Pancreas (tissue), 10 donors: ENCODE measurements at places on chromosomes 6 and 20. TPM values are rescaled to one million over a fixed set of nuclear protein-coding genes. Genes with fewer than 3 reads are reported as not detected.

DNA sequence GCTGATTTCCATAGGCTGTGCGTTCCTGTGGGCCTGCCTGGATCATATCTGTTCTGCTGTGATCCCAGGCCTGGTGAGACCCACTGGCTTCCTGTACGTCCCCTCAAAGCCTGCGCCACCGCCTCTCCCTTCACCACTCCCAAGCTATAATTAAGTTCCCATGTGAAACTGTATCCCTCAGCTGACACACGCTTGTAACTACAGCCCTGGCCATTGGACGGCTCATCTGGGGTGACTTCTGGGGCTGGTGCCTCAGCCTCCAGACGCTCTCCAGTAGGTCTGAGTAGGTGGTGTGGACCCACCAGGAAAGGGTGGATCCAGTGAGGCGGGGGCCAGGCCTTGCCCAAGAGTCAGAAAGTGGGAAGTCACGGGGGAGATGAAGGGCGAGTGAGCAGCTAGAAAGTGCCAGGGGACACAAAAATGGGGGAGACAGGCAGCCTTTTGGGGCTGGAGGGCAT, 21.0 kb downstream of the PPARD start:
- no peaks in the 10 kb centered on the region for H3K36me3 ChIP-seq
- H3K27me3 ChIP-seq = no peaks in the 10 kb centered on the region
- no peak overlapping the region for H3K27ac ChIP-seq
- H3K4me1 ChIP-seq = peaks cover 9% of the 10 kb centered on the region
- no peak overlapping the region for H3K4me3 ChIP-seq

- DNase-seq = no peak
- no peaks in the 10 kb centered on the region for H3K4me1 ChIP-seq
- H3K36me3 ChIP-seq = no peaks in the 10 kb centered on the region
- H3K27ac ChIP-seq = no peak within 1 kb of the TSS
Observed at GRCh38 chr6:38715016-38715689, at the start of gene DNAH8. Gene DNAH8, plus strand, starts transcription at chr6:38715311. Its CDS starts 7,499 bp downstream, at chr6:38722810.

DNA sequence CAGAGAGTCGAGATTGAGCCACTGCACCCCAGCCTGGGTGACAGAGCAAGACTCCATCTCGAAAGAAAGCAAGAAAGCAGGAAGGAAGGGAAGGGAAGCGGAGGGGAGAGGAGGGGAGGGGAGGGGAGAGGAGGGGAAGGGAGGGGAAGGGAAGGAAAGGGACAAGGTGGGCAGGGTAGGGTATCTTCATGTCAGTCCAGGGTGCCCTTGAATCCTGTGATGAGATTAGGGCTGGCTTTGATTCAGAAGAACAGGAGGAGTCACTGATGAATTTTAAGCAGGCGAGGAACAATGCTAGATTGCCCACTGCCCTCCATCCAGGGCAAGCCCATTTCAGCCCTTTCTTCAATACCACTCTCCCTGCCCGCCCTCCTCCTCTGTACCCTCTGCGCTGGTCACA, 35.0 kb upstream of the EPB41L1 start:
- no peaks in the 10 kb centered on the region for H3K36me3 ChIP-seq
- no peak overlapping the region for H3K27ac ChIP-seq
- H3K27me3 ChIP-seq = no peaks in the 10 kb centered on the region
- H3K4me3 ChIP-seq = no peak overlapping the region

GRCh38 chr20:36833275-36834020, 42.5 kb upstream of the TLDC2 start:
- no peaks in the 10 kb centered on the region for H3K36me3 ChIP-seq
- no peak overlapping the region for H3K4me3 ChIP-seq
- H3K4me1 ChIP-seq = peaks cover 4% of the 10 kb centered on the region
- no peak for DNase-seq

DNA sequence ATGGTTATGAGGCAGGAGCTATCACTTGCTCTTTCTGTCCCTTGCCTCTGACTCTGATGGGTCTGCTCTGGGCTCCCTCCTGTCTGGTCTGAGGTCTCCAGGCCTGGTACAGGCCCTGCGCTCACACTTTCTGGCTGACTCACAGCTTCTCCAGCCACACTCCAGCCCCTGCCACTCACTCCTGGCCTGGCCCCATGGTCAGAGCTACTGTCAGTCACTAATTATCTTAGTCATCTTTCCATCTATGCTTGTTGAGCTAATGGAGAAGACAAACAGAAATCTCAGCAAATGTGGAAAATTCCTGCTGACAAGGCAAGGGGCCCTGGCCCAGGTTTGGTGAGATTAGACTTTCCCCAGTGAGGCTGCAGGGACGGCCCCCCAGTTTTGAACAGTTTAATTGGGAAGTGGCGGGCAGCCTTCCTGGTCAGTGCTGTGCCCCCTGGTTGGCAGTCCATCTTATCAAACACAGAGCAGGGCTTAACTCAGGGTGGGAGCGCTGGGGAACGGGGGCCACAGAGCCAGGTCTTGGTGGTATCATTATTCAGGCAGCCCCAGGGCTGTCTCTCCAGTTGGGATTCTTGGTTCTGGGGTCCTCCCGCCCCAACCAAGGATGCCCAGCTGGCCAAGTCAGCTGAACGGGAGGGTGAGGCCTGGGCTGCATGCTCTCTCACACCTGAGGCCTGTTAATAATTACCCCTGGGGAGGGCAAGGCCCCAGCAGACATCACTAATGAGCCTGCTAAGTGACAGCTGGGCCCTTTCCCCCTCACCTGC, 63.4 kb downstream of the VEGFA start:
- no peaks in the 10 kb centered on the region for H3K36me3 ChIP-seq
- H3K27ac ChIP-seq = peak overlapping the region; percentile 1
- H3K4me1 ChIP-seq = peaks cover 22% of the 10 kb centered on the region
- no peak for DNase-seq
- no peaks in the 10 kb centered on the region for H3K27me3 ChIP-seq
- H3K4me3 ChIP-seq = no peak overlapping the region

GRCh38 chr20:58241766-58242465, 13.5 kb upstream of the ANKRD60 start:
- no peak overlapping the region for H3K27ac ChIP-seq
- no peaks in the 10 kb centered on the region for H3K36me3 ChIP-seq
- no peak for DNase-seq
- no peaks in the 10 kb centered on the region for H3K4me1 ChIP-seq
- H3K4me3 ChIP-seq = no peak overlapping the region
- H3K27me3 ChIP-seq = no peaks in the 10 kb centered on the region

The QRSL1 gene
- total RNA-seq = 3.9 TPM

The SAMHD1 gene
- 44.3 TPM for total RNA-seq

The WFDC10B gene
- total RNA-seq = not detected

The TTI1 gene
- total RNA-seq = 11.0 TPM
